ENCODE measurements at places on chromosomes 7 and 10.

DNA sequence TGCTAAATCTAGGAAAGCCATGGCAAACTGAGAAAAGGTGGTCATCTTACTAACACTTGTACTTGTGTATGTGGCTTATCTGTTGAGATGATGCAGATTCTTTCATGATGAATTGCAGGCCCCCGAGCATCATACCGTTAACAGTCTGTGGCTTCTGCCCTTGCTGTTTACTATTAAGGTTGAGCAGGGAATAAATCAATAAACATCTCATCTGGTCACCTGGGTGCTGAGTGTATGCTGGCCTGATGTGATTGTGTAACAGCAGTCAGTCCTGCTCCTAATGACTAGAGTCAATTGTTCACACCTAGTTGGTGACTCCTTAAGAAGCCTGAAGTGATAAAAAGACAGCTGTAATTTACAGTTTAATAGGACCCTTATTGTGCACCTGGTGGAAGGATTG is 8.3 kb upstream of the GNAT3 start:
- DNase-seq = no peak

GRCh38 chr10:104304927-104305326 is 33.3 kb downstream of the ITPRIP start:
- DNase-seq = no peak

GRCh38 chr10:13414855-13415254 is 66.8 kb upstream of the SEPHS1 start:
- no peak for DNase-seq

DNA sequence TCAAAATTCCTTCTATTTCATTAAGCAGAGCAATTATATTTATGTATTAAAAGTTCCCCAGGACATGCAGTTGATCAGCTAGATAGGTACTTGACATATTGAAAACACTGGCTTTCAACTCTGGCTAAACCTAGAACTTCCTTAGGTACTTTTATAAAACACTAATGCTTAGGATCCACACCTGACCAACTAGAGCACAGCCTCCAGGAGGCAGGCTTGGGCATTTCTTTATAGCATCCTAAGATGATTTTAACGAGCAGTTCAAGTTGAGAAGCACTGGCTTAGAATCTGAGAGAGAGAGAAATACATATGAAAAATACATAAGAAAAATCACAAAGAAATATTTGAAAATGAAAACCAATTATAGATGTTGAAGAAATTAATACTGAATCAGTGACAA is 20.8 kb downstream of the SLC26A5 start:
- no peak for DNase-seq

GRCh38 chr7:19117870-19118608 is 603 bp upstream of the TWIST1 start:
- no peak for DNase-seq

DNA sequence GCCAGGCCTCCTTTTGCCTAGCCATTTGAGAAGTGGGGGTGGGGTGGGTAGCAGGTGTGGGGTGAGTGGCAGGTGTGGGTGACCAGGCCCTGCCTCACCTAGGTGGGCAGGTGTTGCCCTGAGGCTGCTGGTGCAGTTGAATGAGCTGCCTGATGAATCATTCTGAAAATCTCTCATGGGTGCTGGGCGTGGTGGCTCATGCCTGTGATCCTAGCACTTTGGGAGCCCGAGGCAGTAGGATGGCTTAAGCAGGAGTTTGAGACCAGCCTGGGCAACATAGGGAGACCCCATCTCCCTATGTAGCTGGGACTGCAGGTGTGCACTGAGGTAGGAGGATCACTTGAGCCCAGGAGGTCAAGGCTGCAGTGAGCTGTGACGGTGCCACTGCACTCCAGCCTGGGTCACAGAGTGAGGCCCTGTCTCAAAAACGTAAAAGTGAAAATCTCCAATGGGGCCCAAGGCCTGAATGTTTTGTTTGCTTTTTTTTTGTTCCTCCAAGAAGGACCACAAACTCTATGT is 17.7 kb downstream of the TSPAN14 start:
- no peak for DNase-seq

Data from CD4-positive, alpha-beta T cell treated with Interleukin-4 for 1 hour (primary cell).